ENCODE measurements at places on chromosomes 11 and 22.

GRCh38 chr11:66614073-66614472, 2.4 kb upstream of the RBM14 start:
- no peak for DNase-seq

DNA sequence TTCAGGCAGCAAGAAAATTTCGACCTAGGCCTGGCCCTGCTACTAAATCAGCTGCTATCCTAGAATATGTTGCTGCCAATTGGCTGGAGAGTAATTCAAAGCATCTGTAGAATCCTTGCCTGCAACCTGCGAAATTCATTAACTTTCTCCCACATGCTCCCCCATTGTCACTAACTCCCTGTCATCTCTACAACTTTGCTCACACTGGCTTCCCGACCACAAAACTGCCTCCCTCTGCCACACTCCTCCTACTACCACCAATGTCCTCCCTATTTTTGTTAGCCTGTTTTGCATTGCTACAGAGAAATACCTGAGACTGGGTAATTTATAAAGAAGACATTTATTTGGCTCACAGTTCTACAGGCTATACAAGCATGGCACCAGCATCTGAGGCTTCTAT, 570.6 kb downstream of the INSC start:
- DNase-seq: no peak

GRCh38 chr11:27701355-27702105, 1.3 kb upstream of the BDNF start:
- no peak for DNase-seq

- DNase-seq: no peak
These were observed 47.9 kb downstream of the ZNF280B start for GRCh38 chr22:22460635-22461034.

DNA sequence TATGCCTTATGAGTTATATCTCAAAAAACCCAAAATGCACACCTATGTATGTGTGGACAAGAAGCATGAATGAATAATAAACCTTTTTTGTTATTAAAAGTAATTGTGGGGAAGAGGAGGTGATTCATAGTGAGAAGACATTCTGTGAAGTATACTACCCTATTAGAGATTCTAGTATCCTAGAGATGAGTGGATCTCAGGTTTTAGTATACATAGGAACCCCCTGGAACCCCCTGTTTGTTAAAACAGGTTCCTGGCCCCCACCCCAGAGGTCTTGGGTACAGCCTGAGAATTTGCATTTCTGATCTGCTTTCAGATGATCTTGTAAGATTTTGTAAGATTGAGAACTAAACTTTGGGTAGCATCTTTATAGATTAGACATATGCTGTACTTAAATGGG, 17.5 kb downstream of the NUCB2 start:
- no peak for DNase-seq

DNA sequence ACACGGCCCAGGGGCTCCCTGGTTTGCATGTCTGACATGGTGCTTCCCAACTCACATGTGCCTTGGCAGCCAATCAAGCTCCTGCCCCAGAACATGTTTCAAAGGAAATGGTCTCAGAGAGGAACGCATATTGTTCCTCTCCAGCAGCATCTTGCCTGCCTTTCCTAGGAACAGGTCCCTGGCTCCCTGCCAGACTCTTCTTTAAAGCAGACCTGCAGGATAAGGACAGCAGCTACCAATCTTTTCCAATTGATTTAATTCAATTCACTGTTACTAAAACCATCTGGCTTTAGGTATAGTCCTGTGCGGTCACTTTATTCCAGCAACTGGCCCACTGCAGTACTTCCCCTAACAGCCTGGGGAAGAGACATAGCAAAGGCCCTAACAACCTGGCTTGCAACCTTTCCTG, 79.9 kb downstream of the AMBRA1 start:
- DNase-seq: no peak

GRCh38 chr11:125201525-125202141, 37.1 kb downstream of the PKNOX2 start:
- DNase-seq: no peak

DNA sequence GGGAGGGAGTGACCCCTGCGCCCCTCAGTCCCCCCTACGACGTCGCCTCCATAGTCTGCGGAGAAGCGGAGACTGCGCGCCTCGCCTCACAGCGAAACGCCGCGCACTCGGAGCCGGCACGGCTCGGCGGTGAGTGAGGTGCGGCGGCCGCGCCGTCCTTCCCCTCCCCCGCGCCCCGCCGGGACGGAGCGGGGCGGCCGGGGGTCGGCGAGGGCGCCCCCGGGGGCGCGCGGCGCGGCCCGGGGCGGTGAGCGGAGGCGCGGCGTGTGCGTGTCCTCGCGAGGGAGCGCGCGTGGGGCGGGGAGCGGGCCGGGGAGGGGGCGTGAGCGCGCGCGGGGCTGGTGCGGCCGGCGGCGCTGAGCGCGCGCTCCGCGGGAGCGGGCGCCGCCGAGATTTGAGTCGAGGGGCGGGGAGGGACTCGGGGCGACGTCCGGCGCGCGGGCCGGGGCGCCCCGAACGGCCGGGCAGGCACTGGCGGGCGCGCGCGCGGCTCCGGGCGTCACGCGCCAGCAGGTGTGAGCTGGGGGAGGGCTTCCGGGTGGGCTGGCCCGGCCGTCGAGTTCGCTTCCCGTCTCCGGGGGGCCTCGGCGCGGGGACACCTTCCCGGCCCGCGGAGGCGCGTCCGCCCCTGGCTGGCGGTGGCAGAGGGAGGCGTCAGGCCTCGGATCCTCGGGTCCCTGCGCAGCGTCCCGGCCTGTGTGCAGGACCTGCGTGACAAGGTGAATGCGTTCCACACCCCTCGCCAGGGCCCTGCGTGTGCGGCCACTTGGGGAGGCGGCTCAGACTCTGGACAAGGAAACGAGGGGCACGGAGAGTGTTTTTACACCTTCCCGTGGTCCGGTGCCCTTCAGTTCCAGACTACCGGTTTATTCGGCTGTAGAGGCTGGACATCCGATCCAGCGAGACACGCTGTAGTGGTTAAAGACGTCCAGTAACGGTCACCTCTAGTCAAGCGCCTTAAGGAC, 50.4 kb downstream of the FAM83F start:
- peak; percentile 81 for DNase-seq

GRCh38 chr22:36339171-36340065, 48.3 kb downstream of the MYH9 start:
- DNase-seq: no peak

- DNase-seq: no peak
These were observed 117.7 kb downstream of the RBFOX2 start for GRCh38 chr22:35910926-35911325.

GRCh38 chr22:17946662-17947367, 77.5 kb downstream of the MICAL3 start:
- DNase-seq: no peak

- DNase-seq: no peak
These were observed 28.4 kb upstream of the CRTAM start for GRCh38 chr11:122809866-122810265.

- no peak for DNase-seq
These were observed 135.5 kb downstream of the ETS1 start for GRCh38 chr11:128451652-128452470.

- no peak for DNase-seq
These were observed 7.0 kb downstream of the PITPNB start for GRCh38 chr22:27912101-27912500.
